Muscle of leg (tissue), 16 donors: ENCODE measurements at places on chromosomes 5 and 9. TPM values are rescaled to one million over a fixed set of nuclear protein-coding genes. Genes with fewer than 3 reads are reported as not detected.
A peak's percentile ranks its signal among the peaks of the same experiment; 100 is the strongest.

- no peak for DNase-seq
- H3K4me3 ChIP-seq: no peak overlapping the region
- H3K27ac ChIP-seq: no peak overlapping the region
- H3K36me3 ChIP-seq: no peaks in the 10 kb centered on the region
Observed at GRCh38 chr5:119814655-119815054, 185.3 kb downstream of the FAM170A start.

DNA sequence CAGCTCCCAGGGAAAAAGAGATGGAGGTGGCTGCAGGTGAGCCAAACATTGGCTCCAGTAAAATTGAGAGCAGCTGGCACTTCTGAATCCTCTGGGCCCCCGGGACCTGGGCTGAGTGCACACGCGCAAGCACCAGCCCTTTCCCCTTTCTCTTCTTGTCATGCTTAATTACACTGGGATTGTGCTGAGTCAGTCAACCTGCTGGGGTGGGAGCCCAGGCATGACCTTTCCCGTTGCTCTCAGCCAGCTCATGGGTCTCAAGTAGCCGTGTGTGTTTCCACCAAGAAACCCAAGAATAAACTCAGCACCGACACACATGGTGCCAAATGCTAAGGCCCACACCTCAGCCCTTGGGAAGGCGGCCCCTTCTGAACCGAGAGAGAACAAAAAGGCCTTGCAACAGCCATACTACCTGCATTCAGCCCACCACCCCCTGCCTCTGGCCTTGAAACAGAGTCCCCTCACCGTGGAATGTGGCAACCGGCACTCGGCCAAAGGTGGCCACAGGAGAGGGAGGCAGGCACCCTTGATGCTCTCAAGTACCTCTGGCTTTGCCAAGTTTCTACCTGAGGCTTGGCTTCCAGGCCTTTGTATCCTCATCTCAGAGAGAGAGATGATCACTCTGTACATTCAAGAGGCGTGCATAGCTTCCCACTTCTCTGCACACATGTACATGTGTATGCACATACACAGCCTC lies 28.1 kb downstream of the SLIT3 start:
- no peak overlapping the region for H3K4me3 ChIP-seq
- H3K27me3 ChIP-seq: no peaks in the 10 kb centered on the region
- no peaks in the 10 kb centered on the region for H3K36me3 ChIP-seq
- no peaks in the 10 kb centered on the region for H3K4me1 ChIP-seq
- no peak overlapping the region for H3K27ac ChIP-seq

- H3K4me1 ChIP-seq: peaks cover 11% of the 10 kb centered on the region
- H3K36me3 ChIP-seq: no peaks in the 10 kb centered on the region
- DNase-seq: no peak
- no peak overlapping the region for H3K27ac ChIP-seq
- H3K4me3 ChIP-seq: no peak overlapping the region
Observed at GRCh38 chr9:120351106-120351505, 228.9 kb downstream of the CDK5RAP2 start.

DNA sequence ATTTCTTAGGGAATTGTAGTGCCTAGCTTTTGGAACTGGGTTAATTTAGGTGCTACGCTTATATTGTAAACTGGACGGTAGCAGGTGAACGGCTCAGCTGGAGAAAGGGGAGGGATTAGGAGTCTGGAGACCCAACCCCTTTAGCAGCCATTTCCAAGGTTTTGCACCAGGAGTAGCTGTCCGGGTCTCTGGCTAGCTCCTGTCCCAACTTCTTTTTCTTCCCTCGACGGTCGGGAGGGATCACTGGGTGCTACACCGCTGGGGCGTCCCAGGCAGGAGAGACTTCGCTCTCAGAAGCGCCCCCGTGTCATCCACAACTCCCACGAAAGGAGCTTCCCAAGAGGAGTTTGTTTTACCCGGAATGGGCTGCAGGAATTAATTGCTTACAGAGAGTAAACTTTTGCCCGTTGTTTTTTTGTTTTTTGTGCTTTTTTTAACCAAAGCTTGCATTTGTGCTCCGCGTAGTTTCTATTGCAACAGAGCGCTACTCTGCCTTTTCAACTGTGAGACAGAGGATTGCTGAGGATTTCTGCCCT lies 1640.9 kb upstream of the C9orf72 start:
- H3K27ac ChIP-seq: no peak overlapping the region
- peak; percentile 83 for DNase-seq
- H3K36me3 ChIP-seq: no peaks in the 10 kb centered on the region
- peaks cover 20% of the 10 kb centered on the region for H3K4me1 ChIP-seq
- peak overlapping the region; percentile 49 for H3K4me3 ChIP-seq
- peaks cover 40% of the 10 kb centered on the region for H3K27me3 ChIP-seq

- DNase-seq: no peak
- no peak overlapping the region for H3K4me3 ChIP-seq
Observed at GRCh38 chr5:131769336-131769735, 27.5 kb downstream of the FNIP1 start.

GRCh38 chr5:99061711-99062110 lies 132.9 kb upstream of the CHD1 start:
- H3K27me3 ChIP-seq: no peaks in the 10 kb centered on the region
- no peak overlapping the region for H3K27ac ChIP-seq
- H3K4me1 ChIP-seq: no peaks in the 10 kb centered on the region
- H3K36me3 ChIP-seq: no peaks in the 10 kb centered on the region

DNA sequence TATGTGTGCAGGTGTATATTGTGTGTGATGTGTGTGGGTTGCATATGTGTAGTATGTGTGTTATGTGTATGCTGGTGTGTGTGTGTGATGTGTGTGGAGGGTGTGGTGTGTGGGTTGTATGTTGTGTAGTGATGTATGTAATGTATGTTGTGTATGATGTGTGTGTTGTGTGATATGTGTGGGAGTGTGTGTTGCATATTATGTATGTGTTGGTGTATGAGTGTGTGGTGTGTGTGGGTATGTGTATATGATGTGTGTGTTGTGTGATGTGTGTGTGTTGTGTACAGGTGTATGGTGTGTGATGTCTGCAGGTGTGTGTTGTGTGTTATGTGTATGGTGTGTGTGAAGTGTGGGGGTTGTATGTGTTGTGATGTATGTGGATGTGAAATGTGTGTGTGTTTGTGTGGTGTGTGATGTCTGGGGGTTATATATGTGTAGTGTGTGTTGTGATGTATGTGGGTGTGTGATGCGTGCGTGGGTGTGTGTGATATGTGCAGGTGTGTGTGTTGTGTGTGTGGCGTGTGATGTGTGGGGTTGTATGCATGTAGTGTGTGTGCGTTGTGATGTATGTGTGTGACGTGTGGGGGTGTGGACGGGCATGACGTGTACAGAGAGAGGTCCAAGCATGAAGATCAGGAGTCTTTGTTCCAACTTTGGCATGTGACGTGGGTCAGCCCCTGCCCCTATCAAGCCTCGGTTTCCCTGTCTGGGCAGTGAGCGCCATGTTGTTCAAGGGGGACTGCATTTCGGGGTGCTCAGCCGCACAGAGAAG lies 8.5 kb upstream of the CRB2 start:
- DNase-seq: no peak
- no peak overlapping the region for H3K4me3 ChIP-seq
- no peak overlapping the region for H3K27ac ChIP-seq
- H3K4me1 ChIP-seq: peaks cover 29% of the 10 kb centered on the region

- no peak overlapping the region for H3K4me3 ChIP-seq
- H3K27ac ChIP-seq: no peak overlapping the region
- H3K36me3 ChIP-seq: no peaks in the 10 kb centered on the region
- peaks cover 63% of the 10 kb centered on the region for H3K27me3 ChIP-seq
Observed at GRCh38 chr5:135025730-135026644, 8.0 kb downstream of the PITX1 start.

DNA sequence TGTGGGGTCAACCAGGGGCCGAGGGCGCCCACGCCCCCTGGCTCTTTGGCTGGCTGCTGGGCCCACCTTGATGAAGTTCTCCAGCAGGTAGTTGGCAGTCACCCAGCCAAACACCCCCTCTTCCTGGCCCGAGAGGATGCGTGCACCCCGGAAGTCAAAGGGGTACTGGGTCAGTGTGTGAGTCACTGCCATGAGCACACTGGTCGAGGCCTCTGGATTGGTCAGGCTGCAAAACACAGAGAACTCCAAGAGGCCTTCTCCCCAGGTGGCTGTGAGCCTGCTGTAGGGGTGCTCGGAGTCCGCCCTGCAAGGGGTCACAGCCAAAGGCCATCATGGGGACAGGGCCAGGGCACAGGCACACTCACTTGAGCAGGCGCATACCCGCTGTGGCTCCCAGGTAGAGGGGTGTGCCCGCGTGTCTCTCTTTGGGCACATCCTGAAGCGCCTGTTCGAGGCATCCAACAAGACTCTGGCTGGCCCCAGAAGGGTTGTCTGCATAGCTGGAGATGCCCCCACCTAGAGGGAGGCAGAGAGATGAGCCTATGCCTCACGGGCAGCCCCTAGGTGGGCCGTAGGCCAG lies 2.6 kb downstream of the ENTPD2 start:
- peaks cover 51% of the 10 kb centered on the region for H3K4me1 ChIP-seq
- peaks cover 89% of the 10 kb centered on the region for H3K27me3 ChIP-seq
- no peaks in the 10 kb centered on the region for H3K36me3 ChIP-seq
- no peak overlapping the region for H3K27ac ChIP-seq
- H3K4me3 ChIP-seq: no peak overlapping the region

Gene PCDHA3
- total RNA-seq: 0.18 TPM

Gene ZMAT2
- 68.5 TPM for total RNA-seq

Gene ZNF462
- 18.8 TPM for total RNA-seq
